ENCODE measurements at places on chromosomes 3 and 15.

- no peak for DNase-seq
Measured at GRCh38 chr15:41926185-41927056, 32.6 kb upstream of the SPTBN5 start.

DNA sequence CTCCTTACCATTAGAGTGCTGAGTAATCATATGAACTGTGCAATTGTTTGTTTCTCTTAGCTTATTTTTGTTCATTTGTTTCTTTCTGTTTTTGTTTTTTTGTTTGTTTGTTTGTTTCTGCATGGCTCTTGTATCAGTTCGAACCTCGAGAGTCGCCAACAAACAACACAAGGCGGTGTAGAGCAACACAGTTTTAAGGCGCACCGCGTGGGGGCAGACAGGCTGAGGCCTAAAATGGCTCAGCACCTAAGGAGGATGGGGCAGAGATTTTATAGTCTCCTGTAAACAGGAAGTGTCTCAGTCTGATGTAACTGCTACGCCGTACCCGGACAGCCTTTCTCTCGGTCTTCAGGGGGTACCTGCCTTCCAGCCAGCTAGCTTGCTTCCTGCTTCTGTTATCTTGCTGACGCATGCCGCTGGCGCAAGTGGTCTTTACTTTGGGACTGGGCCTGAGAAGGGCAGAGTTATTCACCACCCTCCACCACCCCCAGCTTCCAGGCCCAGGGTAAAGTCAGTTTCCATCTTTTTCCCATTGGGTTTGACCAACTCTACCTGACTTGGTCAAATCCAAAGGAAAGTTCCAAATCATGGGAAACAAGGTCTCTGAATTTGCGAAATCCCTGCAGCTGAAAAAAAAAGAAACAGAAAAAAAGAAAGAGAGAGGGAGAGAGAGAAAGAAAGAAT is 25.8 kb upstream of the MFGE8 start:
- no peak for DNase-seq

- DNase-seq: no peak
Measured at GRCh38 chr3:127849368-127849767, 27.1 kb upstream of the MGLL start.

DNA sequence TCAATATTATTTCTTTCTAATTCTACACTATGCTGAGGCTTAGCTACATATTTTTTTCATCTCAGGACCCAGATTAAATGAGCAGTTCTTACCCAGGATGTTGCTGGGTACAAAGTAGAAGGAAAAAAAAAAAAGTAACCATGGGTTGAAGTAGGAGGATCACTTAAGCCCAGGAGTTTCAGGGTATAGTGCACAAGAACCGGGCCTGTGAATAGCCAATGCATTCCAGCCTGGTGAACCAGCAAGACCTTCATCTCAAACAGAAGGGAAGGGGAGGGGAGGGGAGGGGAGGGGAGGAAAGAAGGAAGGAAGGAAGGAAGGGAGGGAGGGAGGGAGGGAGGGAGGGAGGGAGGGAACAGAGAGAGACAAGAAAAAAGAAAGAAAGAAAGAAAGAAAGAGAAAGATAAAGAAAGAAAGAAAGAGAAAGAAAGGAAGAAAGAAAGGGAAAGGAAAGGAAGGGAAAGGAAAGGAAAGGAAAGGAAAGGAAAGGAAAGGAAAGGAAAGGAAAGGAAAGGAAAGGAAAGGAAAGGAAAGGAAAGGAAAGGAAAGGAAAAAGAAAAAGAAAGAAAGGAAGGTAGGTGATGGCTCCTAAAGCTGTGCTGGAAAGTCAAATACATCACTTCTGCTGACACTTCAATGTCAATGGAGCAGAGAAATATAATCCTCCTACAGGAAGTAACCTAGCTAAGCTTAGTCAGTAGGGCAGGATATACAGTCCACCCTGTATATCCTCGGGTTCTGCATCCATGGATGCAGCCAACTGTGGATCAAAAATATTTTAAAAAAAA is 206.8 kb upstream of the TGFBR2 start:
- no peak for DNase-seq

DNA sequence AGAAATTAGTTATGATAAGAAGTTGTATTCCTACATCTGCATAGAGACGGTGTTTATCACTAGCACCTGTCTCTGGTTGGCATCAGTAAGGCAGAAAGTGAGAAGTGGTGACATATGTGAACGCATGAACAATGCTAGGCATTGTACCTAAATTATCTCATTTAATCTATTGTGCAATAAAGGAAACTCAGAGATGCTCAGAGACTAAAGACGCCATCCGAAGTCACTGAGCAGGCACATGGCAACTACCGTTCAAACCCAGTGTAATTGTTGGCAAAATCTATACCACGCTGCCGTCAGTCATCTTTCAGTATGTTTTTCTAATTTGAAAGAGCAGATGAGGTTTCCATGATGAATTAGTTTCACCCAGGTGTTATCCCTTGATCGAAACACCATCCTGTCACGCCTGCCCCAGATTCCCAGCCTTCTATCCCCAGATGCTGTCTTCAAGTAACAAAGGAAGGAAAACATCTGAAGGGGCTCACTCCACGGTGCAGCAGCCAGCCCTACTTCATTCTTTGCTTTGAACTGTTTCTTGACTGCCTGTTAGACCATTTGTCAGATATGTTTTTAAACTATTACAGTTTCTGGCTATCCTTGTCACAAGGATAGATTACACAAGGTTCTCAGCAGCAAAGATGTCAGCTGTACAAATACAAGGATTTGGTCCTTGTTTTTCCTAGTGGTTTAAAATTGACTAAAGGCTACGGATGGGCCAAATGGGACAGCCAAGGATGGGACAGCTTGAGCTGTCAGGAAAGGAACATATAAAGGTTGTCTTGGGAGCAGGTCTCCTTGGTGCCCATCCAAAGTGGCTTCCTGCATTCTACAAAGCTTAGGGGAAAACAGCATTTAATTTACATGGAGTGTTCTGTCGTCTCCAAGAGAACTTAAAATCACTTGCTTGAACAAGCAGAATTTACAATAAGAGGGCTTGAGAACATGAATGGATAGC is 99.1 kb downstream of the TMEM108 start:
- no peak for DNase-seq

- DNase-seq: no peak
Measured at GRCh38 chr3:111314898-111315297, 227.1 kb upstream of the CD96 start.

- peak; percentile 70 for DNase-seq
Measured at GRCh38 chr15:68635141-68635540, 56.3 kb downstream of the CORO2B start.

DNA sequence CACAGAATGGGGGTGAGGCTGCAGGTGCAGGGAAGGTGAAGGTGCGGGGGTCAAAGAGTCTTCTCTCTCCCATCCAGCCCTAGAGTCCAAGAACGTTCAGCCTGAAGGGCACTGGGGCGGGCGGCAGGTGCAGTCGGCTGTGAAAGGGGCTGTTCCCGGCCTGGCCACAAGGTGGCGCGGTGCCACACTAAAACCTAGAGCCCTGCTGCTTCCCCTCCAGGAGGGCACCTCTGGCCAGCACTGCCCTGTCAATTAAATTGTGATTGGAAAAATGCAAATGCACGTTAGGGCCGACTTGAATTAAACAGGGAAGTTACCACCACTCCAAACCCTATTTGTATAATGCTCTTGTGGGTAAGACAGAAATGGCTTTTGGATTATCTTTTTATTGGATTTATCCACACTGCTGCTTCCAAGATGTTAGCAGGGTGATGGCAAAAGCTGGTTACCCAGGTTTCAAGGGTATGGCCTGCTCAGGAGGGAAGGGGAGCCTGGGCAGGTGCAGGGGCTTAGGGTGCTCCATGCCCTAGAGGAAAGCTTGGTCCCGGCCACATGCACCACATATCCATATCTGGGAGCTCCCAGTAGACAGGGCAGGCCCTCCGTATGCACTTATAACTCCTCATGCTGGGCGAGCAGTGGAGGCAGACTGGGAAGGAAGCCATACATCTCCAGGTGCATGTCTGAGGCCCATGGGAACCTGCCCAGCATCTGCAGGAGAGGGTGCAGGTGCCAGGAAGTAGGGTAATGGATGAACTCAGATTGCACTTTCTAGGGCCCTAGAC is 119.8 kb downstream of the ADCY5 start:
- DNase-seq: peak; percentile 88
